ENCODE measurements at places on chromosomes 13 and 19. TPM values are rescaled to one million over a fixed set of nuclear protein-coding genes. Genes with fewer than 3 reads are reported as not detected.

DNA sequence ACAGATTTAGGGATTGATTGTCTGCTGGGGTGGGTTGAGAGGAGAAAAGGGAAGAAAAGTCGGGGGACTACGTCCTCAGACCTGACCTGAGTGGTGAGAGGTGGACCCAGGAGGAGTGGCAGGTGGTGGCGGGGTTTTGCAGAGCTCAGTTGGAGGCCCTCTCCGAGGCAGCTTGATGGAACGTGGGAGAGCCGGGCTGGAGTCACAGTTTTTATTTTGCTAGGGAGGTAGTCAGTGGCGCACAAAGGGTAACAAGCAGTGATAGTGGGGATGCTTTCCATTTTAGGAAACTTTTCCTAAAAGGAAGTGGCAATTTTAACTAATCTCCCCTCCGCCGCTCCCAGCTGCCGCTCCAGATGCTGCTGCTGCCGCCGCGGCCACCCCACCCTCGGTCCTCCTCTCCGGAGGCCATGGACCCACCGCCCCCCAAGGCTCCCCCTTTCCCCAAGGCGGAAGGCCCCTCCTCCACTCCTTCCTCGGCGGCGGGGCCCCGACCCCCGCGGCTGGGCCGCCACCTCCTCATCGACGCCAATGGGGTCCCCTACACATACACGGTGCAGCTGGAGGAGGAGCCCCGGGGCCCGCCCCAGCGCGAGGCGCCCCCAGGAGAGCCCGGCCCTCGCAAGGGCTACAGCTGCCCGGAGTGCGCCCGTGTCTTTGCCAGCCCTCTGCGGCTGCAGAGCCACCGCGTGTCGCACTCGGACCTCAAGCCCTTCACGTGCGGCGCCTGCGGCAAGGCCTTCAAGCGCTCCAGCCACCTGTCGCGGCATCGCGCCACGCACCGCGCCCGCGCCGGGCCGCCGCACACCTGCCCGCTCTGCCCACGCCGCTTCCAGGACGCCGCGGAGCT is 1.1 kb upstream of the ZNF581 start:
- no peak for DNase-seq

DNA sequence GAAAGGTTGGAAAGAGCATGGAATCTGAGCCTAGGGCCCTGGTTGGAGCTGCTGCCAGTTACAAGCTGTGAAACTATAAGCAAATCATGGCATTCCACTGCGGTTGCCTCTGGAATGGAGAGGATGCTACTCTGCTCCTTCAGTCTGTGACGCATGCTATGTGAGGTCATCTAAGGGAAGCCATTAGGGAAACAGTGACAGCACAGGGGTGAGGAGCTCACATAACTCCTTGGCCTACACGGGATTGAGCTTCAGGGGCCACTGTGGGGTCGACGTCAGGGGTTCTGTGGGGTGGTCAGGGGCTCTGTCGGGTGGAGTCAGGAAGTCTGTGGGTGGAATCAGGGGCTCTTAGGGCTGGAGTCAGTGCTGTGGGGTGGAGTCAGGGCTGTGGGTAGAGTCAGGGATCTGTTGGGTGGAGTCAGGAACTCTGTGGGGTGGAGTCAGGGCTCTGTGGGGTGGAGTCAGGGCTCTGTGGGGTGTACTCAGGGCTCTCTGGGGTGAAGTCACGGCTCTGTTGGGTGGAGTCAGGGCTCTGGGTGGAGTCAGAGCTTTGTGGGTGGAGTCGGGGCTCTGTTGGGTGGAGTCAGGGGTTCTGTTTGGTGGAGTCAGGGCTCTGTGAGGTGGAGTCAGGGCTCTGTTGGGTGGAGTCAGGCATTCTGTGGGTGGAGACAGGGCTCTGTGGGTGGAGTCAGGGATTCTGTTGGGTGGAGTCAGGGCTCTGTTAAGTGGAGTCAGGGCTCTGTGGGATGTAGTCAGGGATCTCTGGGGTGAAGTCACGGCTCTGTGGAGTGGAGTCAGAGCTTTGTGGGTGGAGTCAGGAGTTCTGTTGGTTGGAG is 35.8 kb upstream of the MEDAG start:
- peak; percentile 66 for DNase-seq

GRCh38 chr13:44300895-44301638 is 72.6 kb upstream of the SERP2 start:
- DNase-seq: peak; percentile 82

The GRK1 gene
- total RNA-seq: not detected

The ZNF491 gene
- total RNA-seq: not detected
